HCT116 (cell line): ENCODE measurements at places on chromosomes 7 and 10. TPM values are rescaled to one million over a fixed set of nuclear protein-coding genes. Genes with fewer than 3 reads are reported as not detected.

The INHBA gene
- 0.10 TPM for total RNA-seq

The ADARB2 gene
- total RNA-seq, result not detected

The TWIST1 gene
- 0.86 TPM for total RNA-seq

The MYOZ1 gene
- total RNA-seq, result not detected

The CFAP46 gene
- total RNA-seq, result 1.4 TPM

The SPDYE16 gene
- total RNA-seq, result not detected

The ARHGEF35 gene
- 17.4 TPM for total RNA-seq

The RNF32 gene
- total RNA-seq, result 3.4 TPM
